Heart right ventricle (tissue), 16 donors: ENCODE measurements at places on chromosomes 5 and 9. TPM values are rescaled to one million over a fixed set of nuclear protein-coding genes. Genes with fewer than 3 reads are reported as not detected.
A peak's percentile ranks its signal among the peaks of the same experiment; 100 is the strongest.

- peak overlapping the region; percentile 77 for H3K4me3 ChIP-seq
- peaks cover 31% of the 10 kb centered on the region for H3K4me1 ChIP-seq
- H3K27me3 ChIP-seq: no peaks in the 10 kb centered on the region
- H3K27ac ChIP-seq: no peak overlapping the region
Observed at GRCh38 chr9:137113385-137114159, 961 bp downstream of the DPP7 start.

Gene PCDHB2
- 0.90 TPM for total RNA-seq

- no peaks in the 10 kb centered on the region for H3K27me3 ChIP-seq
- DNase-seq: no peak
- H3K36me3 ChIP-seq: no peaks in the 10 kb centered on the region
- H3K4me3 ChIP-seq: peak overlapping the region; percentile 20
- no peak overlapping the region for H3K27ac ChIP-seq
Observed at GRCh38 chr5:96332535-96333366, 100.3 kb downstream of the PCSK1 start.

- no peaks in the 10 kb centered on the region for H3K27me3 ChIP-seq
- H3K36me3 ChIP-seq: no peaks in the 10 kb centered on the region
- DNase-seq: no peak
- H3K4me1 ChIP-seq: peaks cover 5% of the 10 kb centered on the region
- no peak overlapping the region for H3K27ac ChIP-seq
Observed at GRCh38 chr5:160270704-160271103, 41.4 kb downstream of the FABP6 start.

- no peaks in the 10 kb centered on the region for H3K27me3 ChIP-seq
- DNase-seq: no peak
- H3K27ac ChIP-seq: no peak overlapping the region
- peaks cover 31% of the 10 kb centered on the region for H3K4me1 ChIP-seq
- no peak overlapping the region for H3K4me3 ChIP-seq
Observed at GRCh38 chr5:113519412-113519811, 5.9 kb downstream of the YTHDC2 start.

DNA sequence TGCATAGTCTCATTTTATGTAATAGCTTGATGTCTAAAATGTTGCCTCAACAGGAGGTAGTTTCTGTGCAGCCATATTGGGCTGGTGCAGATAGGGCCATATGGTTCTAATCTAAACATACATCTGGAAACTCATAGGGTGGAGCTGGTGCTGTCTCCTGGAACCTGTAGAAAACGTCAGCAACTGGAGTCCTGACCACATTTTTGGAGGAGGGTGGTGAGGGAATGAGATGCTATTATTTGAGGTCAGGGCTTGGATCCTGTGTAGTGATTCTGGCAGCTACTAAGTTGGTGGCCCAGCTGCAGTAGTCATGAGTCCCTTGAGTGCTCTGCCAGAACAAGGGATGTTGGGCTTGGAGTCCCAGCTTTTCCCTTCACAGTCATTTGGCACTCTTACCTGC is 14.1 kb downstream of the MAN2A1 start:
- no peaks in the 10 kb centered on the region for H3K36me3 ChIP-seq
- peaks cover 10% of the 10 kb centered on the region for H3K4me1 ChIP-seq
- H3K4me3 ChIP-seq: no peak overlapping the region
- no peak for DNase-seq
- no peak overlapping the region for H3K27ac ChIP-seq

- no peak for DNase-seq
- peaks cover 10% of the 10 kb centered on the region for H3K4me1 ChIP-seq
- no peaks in the 10 kb centered on the region for H3K27me3 ChIP-seq
- H3K4me3 ChIP-seq: no peak overlapping the region
Observed at GRCh38 chr5:115413651-115414050, 117.2 kb upstream of the CCDC112 start.

Gene PCDHA2
- total RNA-seq: not detected

GRCh38 chr9:126546036-126546435 is 67.7 kb upstream of the LMX1B start:
- H3K27ac ChIP-seq: no peak overlapping the region
- no peaks in the 10 kb centered on the region for H3K27me3 ChIP-seq
- H3K4me1 ChIP-seq: no peaks in the 10 kb centered on the region
- DNase-seq: no peak

Gene CCL19
- total RNA-seq: not detected

DNA sequence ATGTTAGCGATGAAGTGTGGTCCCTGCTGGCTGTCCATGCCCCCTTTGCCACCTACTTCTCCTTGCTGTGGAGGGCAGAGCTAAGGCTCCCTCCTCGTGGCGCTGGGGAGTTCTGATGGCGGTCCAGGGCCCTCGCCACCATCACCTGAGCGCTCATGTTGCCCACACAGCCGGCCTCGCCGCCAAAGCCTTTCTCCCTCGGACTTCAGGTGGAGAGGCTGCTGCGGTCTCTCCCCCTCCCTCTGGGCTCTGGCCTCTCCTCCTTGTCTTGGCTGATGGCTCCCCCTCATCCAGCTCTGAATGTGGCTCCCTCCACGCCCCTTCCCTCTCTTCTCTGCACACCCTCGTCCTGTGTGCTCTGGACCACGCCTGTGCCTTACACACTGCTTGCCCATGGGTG is 14.5 kb upstream of the LPCAT1 start:
- H3K4me1 ChIP-seq: no peaks in the 10 kb centered on the region
- H3K36me3 ChIP-seq: no peaks in the 10 kb centered on the region
- DNase-seq: no peak

Gene CD72
- total RNA-seq: 1.3 TPM

DNA sequence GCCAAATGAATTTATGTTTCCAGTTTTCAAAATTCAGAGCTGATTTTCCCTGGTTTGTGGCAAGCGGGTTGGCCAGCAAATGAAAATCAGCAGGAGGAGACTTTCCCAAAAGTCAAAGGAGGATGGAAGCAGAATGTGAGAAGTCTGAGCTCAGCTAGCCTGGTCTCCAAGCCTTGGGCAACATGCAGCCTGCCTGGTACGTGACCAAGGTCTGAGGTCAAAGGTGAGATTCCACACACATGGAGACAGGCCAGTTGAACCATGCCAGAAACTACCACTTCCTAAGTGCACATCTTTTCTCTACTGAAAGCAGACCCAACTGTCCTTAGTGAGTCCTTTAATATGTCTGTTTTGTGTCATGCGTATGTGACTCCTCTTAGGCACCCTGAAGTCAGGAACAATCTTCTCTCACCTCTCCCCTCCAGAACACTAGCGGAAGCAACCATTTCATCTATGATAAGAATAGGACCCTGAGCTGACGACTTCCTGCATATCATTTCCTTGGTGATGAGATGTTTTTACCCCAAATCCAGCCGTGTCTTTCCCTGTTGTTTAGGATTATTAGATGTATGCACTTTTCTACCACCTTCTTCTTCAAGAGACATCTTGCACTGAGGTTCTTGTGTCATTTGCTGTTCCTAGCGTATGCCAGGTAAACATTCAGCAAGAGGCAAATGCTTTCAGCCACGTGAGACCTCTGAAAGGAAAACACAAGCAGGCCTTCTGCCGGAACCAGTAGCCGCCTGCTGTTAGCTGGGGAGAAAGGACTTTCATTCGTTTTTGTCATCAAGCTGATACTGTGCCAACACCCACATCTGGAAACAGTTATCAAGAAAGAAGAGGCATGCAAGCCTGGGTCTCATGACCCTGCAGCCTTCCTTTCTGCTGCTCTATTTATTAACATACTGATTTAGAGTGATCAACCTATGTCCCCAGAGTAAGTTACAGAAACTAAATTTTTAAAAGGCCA is 9.7 kb upstream of the TGFBI start:
- H3K27ac ChIP-seq: peak overlapping the region; percentile 10
- no peaks in the 10 kb centered on the region for H3K36me3 ChIP-seq
- peak; percentile 87 for DNase-seq
- no peak overlapping the region for H3K4me3 ChIP-seq
- H3K4me1 ChIP-seq: peaks cover 33% of the 10 kb centered on the region
- H3K27me3 ChIP-seq: no peaks in the 10 kb centered on the region

Gene C5orf58
- not detected for total RNA-seq

Gene AGXT2
- not detected for total RNA-seq

Gene GBA2
- total RNA-seq: 83.5 TPM

GRCh38 chr9:105333811-105334210 is 89.4 kb downstream of the SLC44A1 start:
- no peaks in the 10 kb centered on the region for H3K27me3 ChIP-seq
- no peak overlapping the region for H3K27ac ChIP-seq
- H3K4me1 ChIP-seq: peaks cover 6% of the 10 kb centered on the region
- H3K36me3 ChIP-seq: peaks cover 3% of the 10 kb centered on the region

DNA sequence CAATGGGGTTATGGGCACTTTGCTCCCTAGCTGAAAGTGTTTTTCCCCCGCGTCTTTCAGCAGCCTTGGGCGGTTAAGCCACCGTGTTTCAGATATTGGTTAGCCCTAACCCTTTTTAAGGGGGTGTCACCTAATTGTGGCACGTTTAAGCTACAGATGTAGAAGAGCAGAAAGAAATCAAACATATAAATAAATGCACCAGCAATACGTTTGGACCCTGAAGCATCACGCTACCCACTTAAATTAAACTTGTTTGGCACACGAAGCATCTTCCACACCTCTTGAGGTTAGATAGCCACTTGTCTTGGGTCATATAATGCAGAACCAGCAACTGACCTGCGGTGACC is 768 bp downstream of the YTHDC2 start:
- H3K27ac ChIP-seq: peak overlapping the region; percentile 96
- no peaks in the 10 kb centered on the region for H3K4me1 ChIP-seq
- H3K27me3 ChIP-seq: no peaks in the 10 kb centered on the region
- no peaks in the 10 kb centered on the region for H3K36me3 ChIP-seq
- DNase-seq: no peak
- peak overlapping the region; percentile 93 for H3K4me3 ChIP-seq

GRCh38 chr5:94849821-94850736 is 231.6 kb downstream of the SLF1 start:
- no peak for DNase-seq
- H3K27ac ChIP-seq: no peak overlapping the region
- H3K27me3 ChIP-seq: no peaks in the 10 kb centered on the region
- H3K36me3 ChIP-seq: no peaks in the 10 kb centered on the region
- no peak overlapping the region for H3K4me3 ChIP-seq

DNA sequence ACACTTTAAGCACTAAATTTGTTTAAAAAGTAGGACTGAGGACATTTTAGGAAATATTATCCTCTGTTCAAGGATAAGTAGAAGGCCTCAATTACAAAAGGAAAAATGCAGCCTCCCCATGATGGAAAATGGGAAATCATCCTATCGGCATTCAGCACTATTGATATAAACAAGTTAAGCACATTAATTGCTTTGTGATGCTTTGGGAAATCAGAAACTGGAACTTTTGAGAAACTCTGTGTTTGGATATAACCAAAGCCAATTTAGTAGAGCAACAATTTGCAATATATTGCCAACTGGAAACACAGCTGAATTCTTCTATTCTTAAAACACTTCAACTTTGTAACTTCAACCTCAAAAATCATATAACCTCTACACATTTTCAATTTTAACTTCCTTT is 65.2 kb upstream of the PTGER4 start:
- H3K4me3 ChIP-seq: no peak overlapping the region
- H3K27me3 ChIP-seq: no peaks in the 10 kb centered on the region
- no peak overlapping the region for H3K27ac ChIP-seq
- DNase-seq: no peak
- H3K36me3 ChIP-seq: no peaks in the 10 kb centered on the region

GRCh38 chr9:100914266-100914665 is 114.3 kb upstream of the PLPPR1 start:
- no peaks in the 10 kb centered on the region for H3K4me1 ChIP-seq
- H3K27ac ChIP-seq: no peak overlapping the region
- H3K4me3 ChIP-seq: no peak overlapping the region
- no peak for DNase-seq

DNA sequence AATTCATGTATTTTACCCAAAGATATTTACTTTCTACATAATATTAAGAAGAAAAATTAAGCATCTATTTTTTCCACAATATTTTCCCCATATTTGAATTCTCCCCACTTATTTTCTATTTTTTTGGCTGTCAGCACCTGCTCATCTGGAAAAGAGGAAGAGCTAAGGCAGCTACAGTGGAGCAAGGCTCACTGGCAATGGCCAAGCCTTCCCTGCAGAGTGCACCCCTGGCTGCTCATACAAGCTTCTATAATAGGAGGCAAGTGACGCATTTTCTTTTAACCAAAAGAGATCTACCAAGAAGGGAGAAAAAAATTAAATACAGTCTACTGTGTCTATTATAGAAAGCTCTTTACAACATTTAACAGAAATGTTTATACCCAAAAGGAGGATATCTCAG is 72.5 kb downstream of the AUH start:
- H3K36me3 ChIP-seq: peaks cover 14% of the 10 kb centered on the region
- H3K4me1 ChIP-seq: peaks cover 3% of the 10 kb centered on the region
- H3K4me3 ChIP-seq: no peak overlapping the region
- H3K27ac ChIP-seq: no peak overlapping the region

DNA sequence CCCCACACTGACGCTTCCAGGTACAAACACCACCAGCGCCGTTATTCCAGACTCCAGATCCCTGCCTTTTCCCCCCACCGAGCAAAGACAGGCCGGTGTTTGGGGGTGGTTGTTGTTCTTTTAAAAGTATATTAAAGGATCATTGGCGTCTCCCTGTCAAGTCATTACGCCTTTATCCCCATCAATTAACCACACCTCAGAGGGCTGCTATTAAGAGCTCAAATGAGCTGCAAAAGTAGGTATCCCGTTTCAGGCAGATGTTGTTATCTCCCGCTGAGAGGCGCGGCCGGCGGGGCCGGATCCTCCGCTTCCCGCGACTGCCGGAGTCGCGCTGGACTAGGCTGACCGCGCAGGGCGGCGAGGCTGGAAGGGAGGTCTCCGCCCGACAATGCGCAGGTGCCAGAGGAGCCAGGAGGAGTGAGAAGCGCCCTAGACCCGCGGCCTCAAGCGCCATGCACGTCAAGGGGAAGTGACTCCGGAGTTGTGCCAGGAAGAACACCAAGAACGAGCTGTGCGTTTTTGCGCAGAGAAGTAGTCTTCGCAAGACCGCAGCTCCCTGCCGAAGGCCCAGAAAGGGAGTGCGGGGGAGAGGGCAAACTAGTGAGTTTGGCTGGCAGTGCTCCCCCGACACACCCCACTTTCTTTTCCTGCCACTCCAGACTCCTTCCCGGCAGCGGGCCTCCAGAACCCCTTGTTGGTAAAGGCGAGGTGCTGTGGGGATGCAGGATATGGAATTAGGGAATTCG is 8.2 kb downstream of the NR2F1-AS1 start:
- H3K27ac ChIP-seq: no peak overlapping the region
- peaks cover 100% of the 10 kb centered on the region for H3K27me3 ChIP-seq
- H3K4me3 ChIP-seq: peak overlapping the region; percentile 23

DNA sequence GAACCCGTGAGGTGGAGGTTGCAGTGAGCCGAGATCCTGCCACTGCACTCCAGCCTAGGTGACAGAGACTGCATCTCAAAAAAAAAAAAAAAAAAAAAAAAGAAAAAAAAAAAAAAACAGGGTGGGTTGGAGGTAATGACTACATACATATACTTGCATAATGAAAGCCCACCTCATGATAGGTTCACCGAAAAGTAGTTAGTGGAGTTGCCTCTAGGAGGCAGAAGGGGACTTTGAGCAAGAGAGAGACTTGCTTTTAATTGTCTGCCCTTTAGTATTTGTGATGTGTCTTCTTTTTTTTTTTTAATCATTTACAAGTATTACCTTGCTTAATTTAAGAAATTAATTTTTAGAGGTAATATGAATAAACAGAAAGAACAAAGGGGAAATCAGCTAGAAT is 99.8 kb downstream of the PPARGC1B start:
- H3K4me1 ChIP-seq: peaks cover 34% of the 10 kb centered on the region
- H3K36me3 ChIP-seq: peaks cover 87% of the 10 kb centered on the region
- H3K27ac ChIP-seq: no peak overlapping the region
- no peak for DNase-seq
- H3K4me3 ChIP-seq: no peak overlapping the region

Gene ITGA1
- total RNA-seq: 24.7 TPM

- H3K36me3 ChIP-seq: no peaks in the 10 kb centered on the region
- H3K4me1 ChIP-seq: no peaks in the 10 kb centered on the region
- no peak overlapping the region for H3K4me3 ChIP-seq
- H3K27me3 ChIP-seq: no peaks in the 10 kb centered on the region
- H3K27ac ChIP-seq: peak overlapping the region; percentile 17
Observed at GRCh38 chr5:6419340-6419852, 29.3 kb upstream of the UBE2QL1 start.

Gene TRIM32
- 12.7 TPM for total RNA-seq

Gene PCDHGC3
- 16.0 TPM for total RNA-seq
